ENCODE measurements at places on chromosomes 3 and 15.
A peak's percentile ranks its signal among the peaks of the same experiment; 100 is the strongest.

GRCh38 chr3:76753599-76753998 is 286.3 kb upstream of the ROBO2 start:
- DNase-seq, result no peak

DNA sequence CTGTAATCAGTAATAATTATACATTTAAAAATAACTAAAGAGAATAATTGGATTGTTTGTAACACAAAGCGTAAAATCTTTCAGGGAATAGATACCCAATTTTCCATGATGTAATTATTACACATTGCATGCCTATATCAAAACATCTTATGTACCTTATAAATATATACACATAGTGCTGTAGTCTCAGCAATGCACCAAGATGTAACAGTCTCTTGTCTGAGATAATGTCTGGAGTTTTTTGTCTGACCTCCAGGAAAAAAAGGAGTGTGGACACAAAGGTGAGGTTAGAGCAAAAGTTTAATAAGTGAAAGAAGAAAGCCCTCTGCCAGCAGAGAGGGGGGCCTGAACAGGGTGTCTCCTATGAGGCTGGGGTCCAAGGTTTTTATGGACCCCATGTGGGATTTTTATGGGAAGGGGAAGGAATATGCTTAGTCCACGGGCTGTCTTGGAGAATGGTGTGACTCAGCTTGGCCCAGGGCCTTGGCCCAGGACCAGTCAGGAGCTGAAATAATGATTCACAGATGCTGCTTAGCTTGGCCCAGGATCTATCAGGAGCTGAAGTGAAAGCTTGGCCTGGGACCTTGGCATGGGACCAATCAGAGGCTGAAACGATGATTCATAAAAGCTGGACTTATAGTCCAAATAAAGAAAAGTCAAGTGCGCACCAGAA is 545.0 kb downstream of the ZPLD1 start:
- DNase-seq, result no peak

DNA sequence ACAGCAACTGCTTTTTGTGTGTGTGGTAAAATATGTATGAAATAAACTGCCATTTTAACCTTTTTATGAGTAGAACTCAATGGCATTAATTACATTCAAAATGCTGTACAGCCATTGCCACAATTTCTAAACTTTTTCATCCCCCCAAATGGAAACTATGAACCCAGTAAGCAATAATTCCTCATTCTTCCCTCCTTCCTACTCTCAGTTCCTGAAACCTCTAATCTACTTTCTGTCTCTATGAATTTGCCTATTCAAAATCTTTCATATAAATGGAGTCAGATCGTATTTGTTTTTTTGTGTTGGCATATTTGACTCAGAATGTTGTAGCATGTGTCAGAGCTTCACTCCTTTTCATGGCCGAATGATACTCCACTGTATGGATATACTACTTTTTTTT is 5.3 kb upstream of the BLM start:
- no peak for DNase-seq

- no peak for DNase-seq
Measured at GRCh38 chr3:47536221-47536891, 22.8 kb upstream of the ELP6 start.

DNA sequence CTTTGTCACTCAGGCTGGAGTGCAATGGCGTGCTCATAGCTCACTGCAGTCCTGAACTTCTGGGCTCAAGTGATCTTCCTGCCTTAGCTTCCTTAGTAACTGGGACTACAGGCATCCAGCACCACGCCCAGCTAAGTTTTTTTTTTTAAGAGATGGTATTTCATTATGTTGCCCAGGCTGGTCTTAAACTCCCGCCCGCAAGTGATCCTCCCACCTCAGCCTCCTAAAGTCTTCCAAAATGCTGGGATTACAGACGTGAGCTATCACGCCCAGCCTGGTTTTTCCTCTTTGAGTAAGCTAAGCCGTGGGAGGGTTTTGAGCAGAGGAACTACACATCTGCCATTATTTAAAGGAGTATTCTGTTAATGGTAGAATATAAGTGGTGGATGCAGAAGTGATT is 7.4 kb upstream of the LRRFIP2 start:
- no peak for DNase-seq

DNA sequence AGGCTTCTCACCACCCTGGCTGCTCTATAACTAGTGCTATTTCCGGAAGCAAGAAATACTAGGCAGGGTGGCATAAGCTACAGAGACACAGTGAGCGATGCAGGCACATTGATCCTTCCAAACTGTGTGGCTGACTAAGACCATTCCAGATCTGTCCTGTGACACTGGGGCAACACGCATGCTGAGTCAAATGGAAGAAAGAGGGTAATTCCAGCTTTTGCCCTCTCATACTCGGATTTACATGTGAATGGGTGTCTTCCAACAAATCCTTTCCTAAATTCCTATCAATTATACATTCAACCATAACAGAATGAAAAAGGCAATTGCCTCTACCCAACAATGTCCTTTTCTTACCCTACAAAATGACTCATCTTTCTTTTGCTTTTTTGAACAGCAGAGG is 5.1 kb downstream of the FSIP1 start:
- no peak for DNase-seq

DNA sequence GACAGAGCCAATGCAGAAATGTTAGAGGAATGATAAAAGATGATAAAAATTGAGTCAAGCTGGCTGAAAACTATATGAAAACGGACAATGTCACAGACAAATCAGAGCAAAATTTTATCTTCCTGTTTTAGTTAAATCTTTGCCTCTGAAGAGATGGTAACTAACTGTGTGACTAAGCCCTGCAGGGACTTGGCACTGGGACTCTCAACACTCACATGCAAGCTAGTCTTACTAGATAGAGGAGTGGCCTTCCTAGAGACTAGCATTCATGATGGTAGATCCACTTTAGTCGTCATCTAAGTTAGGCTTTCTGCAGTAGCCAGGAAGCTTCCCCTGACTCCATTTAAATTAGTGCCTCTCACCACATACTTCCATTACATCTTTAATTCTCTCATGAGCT is 4.1 kb downstream of the CCDC191 start:
- DNase-seq, result no peak

DNA sequence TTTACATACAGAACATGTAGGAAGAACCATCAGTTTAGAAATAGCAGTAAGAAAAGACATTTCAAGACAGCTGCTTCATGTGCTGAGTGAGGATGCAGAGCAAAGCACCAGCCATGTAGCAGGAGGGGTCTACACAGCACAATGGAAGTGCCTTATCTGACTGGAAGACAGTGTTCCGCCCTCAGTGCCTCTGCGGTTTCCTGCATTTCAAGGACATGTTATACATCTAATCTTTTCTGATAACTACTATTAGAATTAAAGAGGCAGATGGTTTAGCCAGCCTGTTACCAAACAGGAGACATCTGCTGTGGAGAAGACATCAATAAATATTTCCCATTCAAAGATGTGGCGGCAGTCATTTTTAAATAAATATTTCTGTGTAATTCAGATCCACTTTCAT is 10.6 kb downstream of the LSG1 start:
- DNase-seq, result no peak

GRCh38 chr3:16257309-16257708 is 7.4 kb downstream of the DPH3 start:
- DNase-seq, result no peak

GRCh38 chr3:112101916-112102315 is 15.7 kb downstream of the C3orf52 start:
- no peak for DNase-seq

DNA sequence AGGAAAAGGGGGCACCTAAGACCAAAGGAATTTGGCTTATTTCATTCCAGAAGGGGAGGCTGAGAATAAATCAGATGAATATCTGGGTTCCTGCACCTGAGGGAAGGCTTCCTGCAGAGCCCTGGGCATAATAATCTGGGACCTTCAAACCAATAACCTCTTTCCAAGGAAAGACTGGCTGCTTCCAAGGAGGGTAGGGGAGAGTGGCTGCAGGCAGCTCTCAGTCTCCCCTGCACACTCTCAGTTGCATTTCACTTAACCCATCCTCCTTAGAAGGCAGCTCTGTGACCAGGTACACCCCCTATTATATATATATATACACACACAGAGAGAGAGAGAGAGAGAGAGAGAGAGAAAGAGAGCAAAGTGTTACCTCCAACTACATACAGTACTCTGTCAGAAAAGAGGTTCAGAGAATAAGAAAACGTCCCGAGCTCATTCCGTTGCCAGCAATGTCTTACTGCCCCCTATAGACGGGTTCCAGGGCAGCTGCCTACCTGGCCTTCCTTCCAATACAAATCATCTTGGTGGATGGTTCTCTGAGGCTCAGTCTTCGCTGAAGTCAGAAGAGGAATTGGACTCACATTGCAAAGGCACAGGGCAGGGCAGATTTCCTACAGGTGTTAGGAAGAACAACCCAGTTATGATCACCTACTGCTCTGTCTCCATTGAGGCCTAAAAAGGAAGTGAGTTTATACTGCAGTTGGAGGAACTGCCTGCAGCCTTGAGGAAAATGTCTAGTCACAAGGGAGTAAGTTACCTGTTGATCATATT is 26.1 kb downstream of the CAPN3 start:
- peak; percentile 51 for DNase-seq

DNA sequence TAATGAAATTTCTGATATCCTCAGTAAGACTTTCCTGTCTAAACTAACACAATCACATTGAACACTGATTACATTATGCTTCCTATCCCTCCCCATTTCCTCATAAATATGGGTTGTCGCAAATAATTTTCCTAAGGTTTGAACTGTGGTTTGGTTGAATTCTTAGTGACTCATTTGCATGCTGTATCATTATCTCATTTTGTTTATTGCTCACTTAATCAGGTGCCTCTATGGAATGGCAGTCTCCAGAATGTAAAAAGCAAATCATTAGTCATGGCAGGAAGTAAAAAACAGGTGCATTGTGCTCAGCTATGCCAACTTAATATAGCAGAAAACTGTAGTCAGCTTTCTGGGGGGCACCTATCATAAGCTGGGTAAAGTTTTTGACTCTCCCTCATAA is 216.0 kb upstream of the ZBTB20 start:
- no peak for DNase-seq

GRCh38 chr3:162262129-162262528 is 765.5 kb downstream of the OTOL1 start:
- no peak for DNase-seq

- no peak for DNase-seq
Measured at GRCh38 chr3:40701016-40701588, 176.3 kb downstream of the ZNF621 start.

- DNase-seq, result no peak
Measured at GRCh38 chr3:190709351-190709773, 153.1 kb downstream of the GMNC start.

DNA sequence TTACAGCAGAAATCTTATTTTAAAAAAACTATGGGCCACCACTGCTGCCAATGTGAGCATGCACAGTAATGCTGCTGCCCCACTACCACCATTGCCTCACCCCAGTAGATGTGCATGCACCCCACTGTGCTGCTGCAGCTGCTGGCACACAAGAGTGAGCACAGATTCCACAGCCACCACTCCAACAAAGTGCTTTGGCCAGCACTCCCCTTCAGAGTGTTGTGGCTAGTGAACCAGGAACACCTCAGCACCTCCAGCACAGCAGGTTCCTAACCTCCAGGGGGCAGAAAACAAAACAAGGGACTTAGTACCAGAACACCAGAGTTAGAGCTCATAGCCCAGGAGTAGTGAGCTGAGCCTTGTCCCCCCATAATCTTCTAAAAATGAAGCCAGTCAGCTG is 629.6 kb downstream of the PYDC2 start:
- no peak for DNase-seq

Data from activated CD4-positive, alpha-beta T cell treated with anti-CD3 and anti-CD28 coated beads for 48 hours (primary cell).